ENCODE measurements at places on chromosomes 1 and 21. TPM values are rescaled to one million over a fixed set of nuclear protein-coding genes. Genes with fewer than 3 reads are reported as not detected.

ORC1 gene
- 1.8 TPM for polyA plus RNA-seq

GRCh38 chr1:34839526-34840305 is 19.8 kb downstream of the SMIM12 start:
- DNase-seq = no peak

- DNase-seq = no peak
Observed at GRCh38 chr1:112304612-112305011, 91.4 kb upstream of the CTTNBP2NL start.

DNA sequence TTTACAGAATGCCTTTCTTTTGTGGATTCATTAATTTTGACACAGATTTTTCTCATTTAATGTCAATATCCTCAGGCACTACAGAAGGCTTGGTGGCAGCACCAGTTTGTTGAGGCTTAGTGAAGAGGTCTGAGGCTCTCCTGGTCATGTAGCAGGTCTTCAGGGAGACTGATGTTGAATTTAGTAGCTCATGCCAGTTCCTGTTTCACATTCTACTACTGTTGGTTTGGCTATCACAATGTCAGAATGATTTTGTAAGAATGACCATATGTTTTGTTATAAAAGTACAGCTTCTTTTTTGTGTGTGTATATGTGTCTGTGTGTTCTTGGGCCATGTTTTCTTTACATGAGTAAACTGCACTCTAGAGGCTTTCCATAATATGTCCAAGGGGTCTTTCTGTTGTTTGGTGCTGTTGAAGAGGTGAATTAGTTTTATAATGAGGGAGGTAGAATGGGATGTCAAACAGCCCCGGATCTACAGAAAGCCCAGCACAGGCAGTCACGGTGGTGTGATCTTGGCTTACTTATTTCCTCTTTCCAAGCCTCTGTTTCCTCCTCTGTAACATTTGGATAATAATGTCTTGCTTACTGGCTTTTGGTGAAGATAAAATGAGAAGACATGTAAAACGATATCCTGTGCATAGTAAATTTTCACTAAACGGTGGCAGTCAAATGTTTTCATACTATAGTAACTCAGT is 32.0 kb downstream of the C1orf21 start:
- no peak for DNase-seq

DNA sequence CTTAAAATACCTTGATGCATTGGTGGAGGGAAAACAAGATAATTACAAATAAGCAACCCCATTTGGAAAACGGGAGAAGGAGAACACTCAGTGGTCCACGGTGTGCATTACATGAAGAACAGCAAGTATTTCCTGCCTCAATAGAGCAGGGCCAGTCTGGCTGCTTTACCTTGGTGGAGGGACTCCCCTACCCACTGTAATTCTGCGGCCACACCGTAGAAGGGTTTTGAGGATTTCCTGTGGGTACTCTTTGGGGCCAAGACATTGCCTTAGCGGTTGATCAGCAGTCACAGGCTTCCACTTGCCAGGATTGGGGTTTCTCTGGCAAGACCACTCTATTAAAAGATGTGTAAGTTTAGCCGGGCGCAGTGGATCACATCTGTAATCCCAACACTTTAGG is 16.3 kb upstream of the TMEM54 start:
- no peak for DNase-seq

- no peak for DNase-seq
Observed at GRCh38 chr1:244393604-244394176, 58.0 kb downstream of the ADSS2 start.

All from hepatocyte (in vitro differentiated cells).